ENCODE measurements at places on chromosomes 1 and 21. TPM values are rescaled to one million over a fixed set of nuclear protein-coding genes. Genes with fewer than 3 reads are reported as not detected.

Gene SPRR2E
- not detected for total RNA-seq

GRCh38 chr1:28099050-28099769 is 10.8 kb upstream of the EYA3 start:
- no peaks in the 10 kb centered on the region for H3K4me1 ChIP-seq
- H3K27me3 ChIP-seq = peaks cover 20% of the 10 kb centered on the region
- no peaks in the 10 kb centered on the region for H3K36me3 ChIP-seq

Gene KRTAP21-1
- total RNA-seq = not detected

- peak overlapping the region; percentile 82 for H3K4me3 ChIP-seq
- DNase-seq = peak; percentile 27
- H3K27ac ChIP-seq = peak overlapping the region; percentile 44
- peaks cover 7% of the 10 kb centered on the region for H3K27me3 ChIP-seq
- H3K36me3 ChIP-seq = peaks cover 2% of the 10 kb centered on the region
Observed at GRCh38 chr1:214280386-214281020, 456 bp upstream of the SMYD2 start.

GRCh38 chr1:4395676-4396075 is 258.7 kb upstream of the AJAP1 start:
- no peak overlapping the region for H3K4me3 ChIP-seq
- no peaks in the 10 kb centered on the region for H3K36me3 ChIP-seq
- H3K4me1 ChIP-seq = no peaks in the 10 kb centered on the region
- H3K27ac ChIP-seq = no peak overlapping the region

DNA sequence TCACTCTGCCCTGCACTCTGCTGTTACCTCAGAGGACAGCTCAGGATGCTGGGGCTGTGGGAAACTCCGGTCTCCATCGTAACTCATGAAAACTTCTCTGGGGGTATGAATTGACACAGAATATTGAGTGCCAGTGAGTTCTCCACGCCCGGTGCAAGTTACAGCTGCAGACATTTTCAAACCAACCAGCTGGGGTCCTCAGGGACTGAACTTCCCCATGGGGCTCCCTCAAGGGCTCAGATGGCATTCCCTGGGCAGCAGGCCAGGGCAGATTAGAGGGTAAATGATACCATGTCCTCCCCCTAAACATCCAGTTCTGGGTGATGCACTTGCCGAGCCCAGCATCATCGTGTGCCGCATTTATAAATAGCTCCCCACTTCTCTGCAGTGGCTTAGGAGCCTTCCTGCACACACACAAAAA is 27.8 kb upstream of the CCSAP start:
- peaks cover 28% of the 10 kb centered on the region for H3K27me3 ChIP-seq
- no peaks in the 10 kb centered on the region for H3K36me3 ChIP-seq
- H3K4me1 ChIP-seq = no peaks in the 10 kb centered on the region

- H3K27ac ChIP-seq = no peak overlapping the region
- peaks cover 26% of the 10 kb centered on the region for H3K4me1 ChIP-seq
- H3K4me3 ChIP-seq = peak overlapping the region; percentile 87
- H3K27me3 ChIP-seq = no peaks in the 10 kb centered on the region
Observed at GRCh38 chr1:52925571-52926005, 1.5 kb upstream of the SCP2 start.

- H3K36me3 ChIP-seq = no peaks in the 10 kb centered on the region
- H3K27me3 ChIP-seq = peaks cover 42% of the 10 kb centered on the region
- no peak overlapping the region for H3K27ac ChIP-seq
- peaks cover 6% of the 10 kb centered on the region for H3K4me1 ChIP-seq
- H3K4me3 ChIP-seq = no peak overlapping the region
Observed at GRCh38 chr1:165411396-165411795, 33.5 kb downstream of the RXRG start.

DNA sequence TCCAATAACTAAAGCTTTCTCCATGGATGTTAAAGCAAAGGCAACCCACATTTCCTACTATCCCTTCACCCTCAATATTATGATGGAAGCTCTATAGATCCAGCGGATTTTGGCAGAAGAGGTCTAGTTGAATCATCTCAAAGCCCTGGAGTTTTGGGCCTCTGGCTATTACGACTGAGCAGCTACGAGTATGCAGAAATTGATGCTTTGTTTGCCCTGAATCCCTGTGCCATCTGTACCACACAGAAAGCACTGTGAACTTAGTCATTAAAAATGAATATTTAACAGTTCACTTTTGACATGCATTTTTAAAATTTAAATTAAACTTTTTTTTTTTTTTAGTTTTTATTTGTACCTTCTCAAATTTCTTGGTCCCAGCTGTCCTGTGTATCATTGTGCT is 705.4 kb upstream of the PTBP2 start:
- DNase-seq = no peak
- H3K4me1 ChIP-seq = no peaks in the 10 kb centered on the region
- no peaks in the 10 kb centered on the region for H3K27me3 ChIP-seq

DNA sequence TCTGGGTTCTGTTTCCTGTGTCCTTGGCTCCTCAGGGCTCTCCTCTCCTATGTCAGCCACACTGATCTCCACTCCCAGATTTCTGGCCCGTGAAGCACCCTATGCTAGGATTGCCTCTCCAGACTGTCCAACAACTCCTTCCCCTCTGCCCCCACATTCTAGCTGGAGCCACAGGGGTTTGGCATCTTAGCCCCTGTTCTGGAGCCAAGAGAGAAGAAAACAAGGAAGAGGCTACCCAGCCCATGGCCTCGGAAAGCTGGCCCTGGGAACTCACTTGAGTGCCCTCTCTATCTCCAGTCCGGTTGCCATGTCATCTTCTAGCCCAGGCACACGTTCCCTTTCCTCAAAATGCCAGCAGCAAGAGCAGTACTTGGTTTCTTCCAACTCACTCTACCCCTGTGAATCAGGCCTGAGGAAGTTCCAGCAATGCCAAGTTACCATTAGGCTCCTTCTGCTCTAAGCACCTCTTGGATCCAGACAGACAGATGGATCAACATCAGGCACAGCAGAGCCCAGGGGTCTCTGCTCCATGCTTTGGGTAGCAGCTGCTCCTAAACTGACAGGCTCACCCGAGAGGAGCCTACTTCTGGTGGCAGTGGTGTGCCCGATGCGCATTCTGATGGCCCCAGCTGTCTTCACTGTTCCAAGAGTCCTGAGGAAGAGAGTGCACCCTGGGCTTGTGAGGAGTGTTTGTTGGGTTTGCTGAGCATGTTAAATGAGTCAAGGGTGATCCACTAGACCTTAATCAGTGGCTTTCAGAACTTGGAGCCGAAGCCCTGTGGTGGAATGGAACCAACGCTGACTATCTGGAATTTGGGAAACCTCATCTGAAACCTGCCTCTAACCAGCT is 11.6 kb upstream of the GPR61 start:
- no peaks in the 10 kb centered on the region for H3K27me3 ChIP-seq
- H3K4me3 ChIP-seq = no peak overlapping the region
- H3K4me1 ChIP-seq = peaks cover 24% of the 10 kb centered on the region
- no peak for DNase-seq
- H3K27ac ChIP-seq = no peak overlapping the region
- no peaks in the 10 kb centered on the region for H3K36me3 ChIP-seq

- H3K4me3 ChIP-seq = no peak overlapping the region
- H3K4me1 ChIP-seq = no peaks in the 10 kb centered on the region
- no peaks in the 10 kb centered on the region for H3K27me3 ChIP-seq
- DNase-seq = no peak
Observed at GRCh38 chr1:151686561-151686960, 30.0 kb downstream of the CELF3 start.

GRCh38 chr1:30601316-30602085 is 121.9 kb downstream of the MATN1 start:
- H3K27ac ChIP-seq = no peak overlapping the region
- no peaks in the 10 kb centered on the region for H3K36me3 ChIP-seq
- no peak overlapping the region for H3K4me3 ChIP-seq
- peaks cover 11% of the 10 kb centered on the region for H3K27me3 ChIP-seq
- DNase-seq = no peak

GRCh38 chr1:68051475-68051874 is 1.0 kb upstream of the DIRAS3 start:
- no peak overlapping the region for H3K27ac ChIP-seq
- peaks cover 38% of the 10 kb centered on the region for H3K27me3 ChIP-seq
- no peak overlapping the region for H3K4me3 ChIP-seq
- H3K4me1 ChIP-seq = peaks cover 4% of the 10 kb centered on the region

- peak; percentile 15 for DNase-seq
- H3K27ac ChIP-seq = no peak overlapping the region
- peaks cover 27% of the 10 kb centered on the region for H3K4me1 ChIP-seq
- no peaks in the 10 kb centered on the region for H3K27me3 ChIP-seq
Observed at GRCh38 chr1:16139473-16139962, 16.4 kb downstream of the EPHA2 start.

GRCh38 chr1:226656601-226657277 is 82.3 kb downstream of the ITPKB start:
- no peak for DNase-seq
- H3K36me3 ChIP-seq = no peaks in the 10 kb centered on the region
- no peaks in the 10 kb centered on the region for H3K27me3 ChIP-seq
- H3K27ac ChIP-seq = peak overlapping the region; percentile 96
- no peaks in the 10 kb centered on the region for H3K4me1 ChIP-seq

- no peak for DNase-seq
- peaks cover 7% of the 10 kb centered on the region for H3K27me3 ChIP-seq
- H3K4me1 ChIP-seq = peaks cover 20% of the 10 kb centered on the region
- H3K27ac ChIP-seq = no peak overlapping the region
- H3K36me3 ChIP-seq = no peaks in the 10 kb centered on the region
Observed at GRCh38 chr1:65416767-65417166, 3.7 kb upstream of the LEPR start.

GRCh38 chr1:241311056-241311746 is 45.8 kb downstream of the RGS7 start:
- DNase-seq = no peak
- no peaks in the 10 kb centered on the region for H3K27me3 ChIP-seq
- no peaks in the 10 kb centered on the region for H3K36me3 ChIP-seq

- H3K36me3 ChIP-seq = peaks cover 8% of the 10 kb centered on the region
- H3K27ac ChIP-seq = no peak overlapping the region
- peaks cover 76% of the 10 kb centered on the region for H3K4me1 ChIP-seq
- no peak overlapping the region for H3K4me3 ChIP-seq
Observed at GRCh38 chr1:154623358-154623757, 15.4 kb upstream of the ADAR start.

- no peaks in the 10 kb centered on the region for H3K36me3 ChIP-seq
- peaks cover 13% of the 10 kb centered on the region for H3K4me1 ChIP-seq
- DNase-seq = no peak
- H3K27ac ChIP-seq = no peak within 1 kb of the TSS
- peaks cover 52% of the 10 kb centered on the region for H3K27me3 ChIP-seq
- H3K4me3 ChIP-seq = peak within 1 kb of the TSS; percentile 80
Observed at GRCh38 chr1:81800695-81801650, at the start of gene ADGRL2. TSS of gene ADGRL2 (plus strand) at chr1:81800934. CDS start at chr1:81836985, 36,051 bp downstream.

GRCh38 chr1:228917755-228918154 is 182.5 kb downstream of the RHOU start:
- H3K27ac ChIP-seq = no peak overlapping the region
- H3K4me3 ChIP-seq = no peak overlapping the region
- no peaks in the 10 kb centered on the region for H3K36me3 ChIP-seq
- DNase-seq = no peak
- H3K27me3 ChIP-seq = no peaks in the 10 kb centered on the region
- no peaks in the 10 kb centered on the region for H3K4me1 ChIP-seq
